Activated gamma-delta T cell (primary cell): ENCODE measurements at places on chromosomes 1 and 21.

DNA sequence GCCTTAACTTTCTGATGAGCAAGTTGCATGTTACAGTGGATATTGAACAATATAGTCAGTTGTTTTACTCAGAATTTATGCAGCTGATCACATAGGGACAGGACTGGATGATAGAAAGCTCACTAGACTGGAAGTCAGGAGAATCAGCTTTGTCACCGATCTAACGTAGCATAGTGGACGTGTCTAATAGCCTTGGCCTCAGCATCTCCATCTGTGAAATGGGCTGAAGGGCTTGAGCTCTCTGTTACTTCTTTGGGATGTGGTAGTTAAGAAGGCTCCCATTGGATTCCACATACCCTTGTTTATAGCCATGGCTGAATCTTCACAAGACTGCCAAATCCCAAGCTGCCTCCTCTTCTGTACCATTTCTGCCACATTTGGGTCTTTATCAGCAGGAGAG is 190.6 kb downstream of the GRIK1 start:
- DNase-seq = no peak

GRCh38 chr1:239987103-239987745 is 104.5 kb upstream of the FMN2 start:
- no peak for DNase-seq

- DNase-seq = no peak
Observed at GRCh38 chr21:29407571-29407970, 108.8 kb downstream of the BACH1 start.

- no peak for DNase-seq
Observed at GRCh38 chr1:180675586-180675985, 43.8 kb downstream of the XPR1 start.

DNA sequence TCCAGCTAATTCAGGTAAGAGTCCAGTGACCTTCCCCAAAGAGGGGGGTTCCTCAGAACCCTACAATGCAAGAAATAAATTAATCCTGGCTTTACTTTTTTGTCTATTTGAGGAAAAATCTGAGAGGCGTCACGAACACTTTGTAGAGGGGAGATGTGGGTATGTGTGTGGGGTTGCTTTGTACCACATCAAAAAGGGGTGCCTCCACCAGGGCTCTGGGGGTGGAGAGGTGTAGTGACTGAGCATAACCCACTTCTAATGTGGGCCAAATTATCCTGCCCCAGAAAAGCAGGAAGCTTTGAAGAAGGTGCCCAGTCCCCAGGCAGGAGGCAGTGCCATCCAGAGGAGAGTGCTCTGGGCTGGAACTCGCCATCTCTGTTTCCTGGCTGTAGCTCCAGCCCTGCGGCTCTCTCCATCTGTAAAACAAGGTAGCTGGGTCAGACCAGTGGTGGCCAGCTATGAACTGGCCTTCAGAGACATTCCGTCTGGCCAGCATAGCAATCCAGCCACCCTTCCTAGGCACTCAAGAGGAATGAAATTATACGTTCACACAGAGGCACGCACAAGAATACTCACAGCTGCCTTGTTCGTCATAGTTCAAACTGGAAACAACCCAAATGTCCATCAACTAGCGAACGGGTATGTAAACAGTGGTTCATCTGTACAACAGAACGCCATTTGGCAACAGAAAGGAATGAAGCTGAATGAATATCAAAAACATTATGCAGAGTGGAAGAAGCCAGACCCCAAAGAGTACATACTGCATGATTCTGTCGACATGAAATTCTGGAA is 45.4 kb upstream of the TNFRSF1B start:
- no peak for DNase-seq

GRCh38 chr1:112470966-112471365 is 37.8 kb upstream of the WNT2B start:
- DNase-seq = no peak

GRCh38 chr21:44948426-44949120 is 8.7 kb downstream of the SLX9 start:
- no peak for DNase-seq

DNA sequence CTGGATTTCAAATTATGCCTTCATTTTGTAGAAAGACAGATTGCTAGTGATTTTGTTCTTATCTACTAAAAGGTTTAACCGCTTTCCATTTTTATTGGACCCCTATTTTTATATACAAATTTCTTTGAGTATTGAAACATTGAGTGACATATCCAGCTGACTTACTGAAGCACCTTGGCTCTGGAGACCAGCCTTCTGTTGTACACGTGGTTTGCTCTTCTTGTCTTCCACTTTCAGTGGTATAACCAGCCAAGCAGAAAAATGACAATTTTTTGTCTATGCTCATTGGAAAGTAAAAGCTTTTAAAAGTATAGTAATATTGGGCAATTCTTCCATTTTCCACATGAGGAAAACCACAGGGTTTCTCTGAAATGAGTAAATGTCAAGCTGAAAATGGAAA is 4.4 kb downstream of the F13B start:
- DNase-seq = no peak

- peak; percentile 62 for DNase-seq
Observed at GRCh38 chr1:32221980-32222755, at the start of the genes EIF3I and TMEM234. EIF3I (plus strand) TSS chr1:32222407; CDS start chr1:32222442, 35 bp downstream. TMEM234 (minus strand) TSS chr1:32222353; CDS start chr1:32222322, 31 bp downstream.
